Activated CD4-positive, alpha-beta T cell treated with anti-CD3 and anti-CD28 coated beads for 36 hours (primary cell): ENCODE measurements at places on chromosomes 6 and 20. TPM values are rescaled to one million over a fixed set of nuclear protein-coding genes. Genes with fewer than 3 reads are reported as not detected.

Gene CALHM4
- total RNA-seq: not detected

Gene TCP1
- 496 TPM for total RNA-seq

GRCh38 chr6:163940705-163941623 lies 526.4 kb downstream of the QKI start:
- H3K4me1 ChIP-seq: no peaks in the 10 kb centered on the region
- H3K27ac ChIP-seq: no peak overlapping the region
- DNase-seq: no peak
- H3K36me3 ChIP-seq: no peaks in the 10 kb centered on the region

DNA sequence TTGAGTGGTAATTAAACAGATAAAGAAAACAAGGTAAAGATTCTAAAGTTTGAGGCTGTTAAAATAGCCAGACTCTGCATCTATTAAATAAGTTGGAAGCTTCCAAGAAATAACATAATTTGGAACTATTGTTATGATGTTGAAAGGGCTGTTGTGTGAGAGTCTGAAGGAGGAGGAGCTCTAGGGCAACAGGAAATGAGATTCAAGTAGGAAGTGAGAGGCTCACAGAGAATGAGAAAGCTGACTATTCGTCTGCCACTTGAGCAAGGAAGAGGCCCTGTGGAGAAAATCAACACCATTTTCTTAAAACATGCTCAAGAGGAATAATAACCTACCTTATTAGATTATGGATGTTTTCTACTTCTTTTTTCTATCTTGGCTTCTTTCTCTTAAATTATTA lies 185.2 kb downstream of the SLC24A3 start:
- no peaks in the 10 kb centered on the region for H3K36me3 ChIP-seq

Gene CPNE5
- 1.3 TPM for total RNA-seq

DNA sequence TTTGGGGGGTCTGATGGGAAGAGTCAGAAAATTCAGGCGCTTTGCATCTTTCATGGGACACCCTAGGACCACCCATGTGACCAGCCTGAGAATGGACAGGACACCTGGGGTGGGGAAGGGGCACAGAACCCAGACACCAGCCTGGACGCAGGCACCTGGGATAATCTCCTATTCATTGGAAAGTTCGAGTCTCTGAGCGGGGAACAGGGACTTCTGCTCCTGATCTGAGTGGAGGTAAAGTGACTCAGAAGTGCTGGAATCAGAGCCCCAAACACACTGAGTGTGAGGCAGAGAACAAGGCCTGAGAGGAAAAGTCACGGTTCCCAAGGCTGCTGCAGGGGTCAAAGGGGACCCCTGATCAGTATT lies 1.4 kb downstream of the HLA-B start:
- H3K4me1 ChIP-seq: peaks cover 62% of the 10 kb centered on the region
- peak; percentile 20 for DNase-seq
- H3K4me3 ChIP-seq: peak overlapping the region; percentile 98
- H3K27me3 ChIP-seq: peaks cover 2% of the 10 kb centered on the region
- peak overlapping the region; percentile 84 for H3K27ac ChIP-seq

DNA sequence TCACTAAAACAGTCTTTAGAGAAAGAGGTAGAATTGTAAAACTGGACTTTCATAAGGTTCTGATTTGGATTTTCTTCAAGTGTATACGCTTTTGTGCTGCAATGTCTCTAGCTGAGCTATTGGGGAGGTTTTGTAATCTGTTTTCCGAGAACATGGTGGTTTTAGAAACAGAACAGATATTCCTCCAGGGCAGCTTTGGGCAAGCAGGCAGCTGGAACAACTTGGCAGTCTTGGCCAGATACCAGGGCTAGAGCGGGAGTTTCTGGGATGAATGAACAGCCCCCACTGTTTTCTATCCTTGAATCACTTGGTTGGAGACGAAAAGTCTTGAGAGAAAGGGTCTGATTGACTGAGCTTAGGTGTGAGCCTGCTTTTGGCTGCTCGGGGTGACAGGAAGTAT lies 17.1 kb upstream of the ARMC2 start:
- H3K27ac ChIP-seq: no peak overlapping the region
- no peaks in the 10 kb centered on the region for H3K27me3 ChIP-seq
- no peak for DNase-seq
- peaks cover 2% of the 10 kb centered on the region for H3K4me1 ChIP-seq
- no peak overlapping the region for H3K4me3 ChIP-seq
- H3K36me3 ChIP-seq: peaks cover 3% of the 10 kb centered on the region

Gene CFAP61
- total RNA-seq: 0.51 TPM
